ENCODE measurements at places on chromosomes 5 and 9.

DNA sequence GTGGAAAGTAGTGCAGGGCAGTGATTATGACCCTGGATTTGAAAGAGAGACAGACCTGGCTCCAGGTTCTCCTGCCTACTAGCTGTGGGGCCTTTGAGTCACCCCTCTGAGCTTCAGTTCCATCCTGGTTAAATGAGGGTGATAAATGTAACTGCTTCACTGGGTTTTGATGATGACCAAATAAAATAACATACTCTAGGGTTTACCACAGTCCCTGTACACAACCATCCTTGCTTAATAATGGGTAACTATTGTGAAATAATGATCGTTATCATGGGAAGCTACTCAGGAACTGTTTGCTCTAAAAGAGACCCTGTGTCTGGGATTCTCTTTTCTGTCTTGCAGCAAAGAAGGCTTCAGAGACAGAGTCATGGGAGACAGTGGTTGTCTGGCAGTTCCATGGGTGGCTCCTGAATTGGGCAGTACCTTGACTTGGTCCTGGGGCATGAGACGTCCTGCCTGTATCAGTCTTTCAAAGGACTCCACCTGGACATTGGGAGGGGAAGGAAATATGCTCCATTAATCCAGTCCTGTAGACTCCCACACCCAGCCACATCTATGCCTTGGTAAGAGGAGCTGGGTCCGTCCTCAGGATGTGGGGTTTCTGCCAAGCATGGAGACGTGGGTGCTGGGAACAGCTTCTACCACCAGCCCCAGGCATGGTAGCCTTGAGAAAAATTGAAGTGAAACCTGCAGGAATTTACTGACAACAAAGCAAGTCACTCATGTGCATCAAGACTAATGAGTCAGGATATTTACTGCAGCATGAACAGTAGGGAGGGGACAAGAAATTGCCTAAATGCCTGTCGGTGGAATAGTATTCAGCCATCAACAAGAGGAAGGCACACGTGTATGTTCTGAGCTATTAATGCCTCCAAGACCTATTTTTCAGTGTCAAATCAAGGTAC, 23.4 kb downstream of the AKNA start:
- no peak for DNase-seq

- no peak for DNase-seq
Measured at GRCh38 chr5:102889033-102889432, 133.9 kb downstream of the PAM start.

DNA sequence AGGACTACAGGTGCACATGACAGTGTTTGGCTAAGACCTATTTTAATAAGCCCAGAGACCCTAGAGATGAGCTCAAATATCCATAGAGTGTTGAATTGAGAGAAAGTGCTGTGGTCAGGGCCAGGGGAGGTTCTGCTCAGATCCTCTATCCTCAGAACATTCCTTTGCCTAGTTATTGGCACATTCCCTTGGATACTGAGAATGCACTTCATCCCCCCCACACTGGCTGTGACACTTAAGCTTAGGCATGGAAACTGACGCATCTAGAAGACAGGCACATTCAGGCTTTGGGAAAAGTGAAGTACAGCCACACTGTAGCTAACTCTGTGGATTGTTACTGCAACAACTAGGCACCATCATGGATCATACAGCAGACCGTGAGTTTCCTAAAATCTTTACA, 27.1 kb upstream of the RASGRF2 start:
- no peak for DNase-seq

DNA sequence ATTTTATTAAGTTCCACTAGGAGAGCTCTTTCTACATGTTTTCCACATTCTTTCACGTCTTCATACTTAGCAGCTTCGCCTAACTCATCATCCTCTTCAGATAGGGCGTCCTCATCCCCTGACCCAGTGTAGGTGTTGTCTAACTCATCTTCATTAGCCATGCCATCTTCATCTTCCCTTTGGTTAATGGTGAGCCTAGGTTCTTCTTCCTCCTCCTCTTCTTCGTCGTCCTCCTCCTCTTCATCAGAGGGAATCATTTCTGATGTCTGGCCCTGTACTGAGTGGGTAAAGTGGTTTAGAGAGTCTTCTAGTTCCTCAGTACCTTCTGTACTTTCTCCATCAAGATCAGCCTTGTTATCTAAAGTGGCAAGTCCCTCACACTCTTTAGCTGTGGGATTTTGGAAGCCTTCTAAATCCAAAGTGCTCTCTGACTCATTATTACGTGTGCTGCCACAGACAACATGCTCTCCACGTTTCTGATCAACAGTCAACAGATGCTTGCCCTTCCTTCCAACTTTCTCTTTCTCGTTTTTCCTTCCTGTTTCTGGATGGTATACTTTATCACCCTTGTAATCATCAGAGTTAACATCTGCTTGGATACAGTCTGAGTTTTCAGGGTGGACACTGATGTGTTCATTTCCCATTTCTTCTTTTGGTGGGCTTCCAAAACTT, 31.1 kb downstream of the TUT7 start:
- DNase-seq = no peak

- DNase-seq = no peak
Measured at GRCh38 chr9:36970007-36970888, 63.8 kb downstream of the PAX5 start.

Data from hematopoietic multipotent progenitor cell treated with erythropoietin and hydrocortisone succinate and interleukin-3 and kit ligand, for 17 days (in vitro differentiated cells).